ENCODE measurements at places on chromosomes 12 and 14.

- DNase-seq, result peak; percentile 49
These were observed 293.0 kb downstream of the BTG1 start for GRCh38 chr12:91852634-91853033.

DNA sequence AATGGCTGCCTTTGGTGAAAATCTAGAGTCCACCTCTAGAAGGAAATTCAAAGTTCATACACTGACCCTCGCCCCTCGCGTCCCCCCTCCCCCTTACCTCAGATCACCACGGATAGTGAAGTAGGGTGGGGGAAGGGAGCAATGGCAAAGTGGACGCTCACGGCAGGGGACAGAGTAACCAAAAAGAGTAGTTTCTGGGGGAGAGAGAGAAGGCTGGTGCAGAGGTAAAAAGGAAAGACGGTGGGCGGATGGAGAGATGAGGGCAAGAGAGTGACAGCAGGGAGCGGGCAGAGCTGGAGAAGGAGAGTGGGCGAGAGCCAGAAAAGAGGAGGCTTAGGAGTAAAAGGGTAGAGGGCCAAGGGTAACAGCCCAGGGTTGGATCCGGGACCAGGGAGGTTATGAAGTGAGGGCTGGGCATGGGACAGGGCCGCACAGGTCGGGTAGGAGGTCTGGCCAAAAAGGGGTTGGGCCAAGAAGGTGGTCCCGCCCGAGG is 423 bp downstream of the ALDH6A1 start:
- no peak for DNase-seq

DNA sequence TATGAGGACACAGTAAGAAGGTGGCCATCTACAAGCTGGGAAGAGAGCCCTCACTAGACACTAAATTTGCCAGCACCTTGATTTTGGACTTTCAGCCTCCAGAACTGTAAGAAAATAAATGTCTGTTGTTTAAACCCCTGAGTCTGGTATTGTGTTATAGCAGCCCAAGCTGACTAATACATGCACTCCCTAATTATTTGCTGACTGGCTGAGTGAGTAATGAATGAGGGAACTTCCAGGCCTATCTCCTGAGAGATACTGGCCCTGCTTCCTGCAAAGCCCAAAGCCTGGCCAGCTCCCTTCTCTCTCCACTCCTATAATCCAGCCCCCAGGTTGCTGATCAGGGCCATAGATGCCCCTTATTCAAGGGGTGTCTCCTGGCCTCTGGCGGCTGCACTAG is 120.0 kb upstream of the NOS1 start:
- no peak for DNase-seq

DNA sequence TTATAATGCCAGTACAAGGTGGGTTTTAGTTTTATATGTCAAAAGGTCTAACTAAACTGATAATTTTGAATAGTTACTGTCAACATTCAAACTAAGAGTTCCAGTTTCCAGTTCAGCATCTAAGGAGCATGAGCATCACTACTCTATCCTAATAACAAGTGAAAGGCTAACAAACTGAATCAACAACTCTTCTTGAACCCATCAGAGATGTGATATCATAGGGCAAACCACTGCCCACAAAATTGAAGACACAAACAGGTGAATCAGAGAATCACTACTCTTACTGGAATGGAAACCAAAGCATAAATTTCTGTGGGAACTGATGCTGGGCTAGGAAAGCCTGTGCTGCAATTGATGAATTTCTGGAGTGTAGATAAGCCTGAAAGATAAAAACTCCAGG is 140.7 kb upstream of the GRIP1 start:
- no peak for DNase-seq

DNA sequence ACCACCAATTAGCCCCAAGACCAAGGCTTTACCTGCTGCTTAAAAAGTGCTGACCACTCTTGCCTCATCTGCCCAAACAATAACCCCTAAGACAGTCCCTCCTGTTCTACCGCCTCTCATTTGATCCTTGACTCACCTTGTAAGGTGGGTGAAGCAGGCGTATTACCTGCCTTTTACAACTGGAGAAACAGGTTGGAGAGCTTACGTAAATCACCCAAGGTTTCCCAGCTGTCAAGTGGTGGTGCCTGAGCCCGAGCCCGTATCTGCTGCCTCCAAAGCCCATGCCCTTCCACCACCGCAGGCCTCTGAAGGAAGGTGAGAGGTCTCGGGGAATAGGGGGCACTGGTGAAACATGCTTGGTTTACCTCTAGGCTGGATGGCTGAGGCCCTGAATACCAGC is 36.6 kb downstream of the MAX start:
- no peak for DNase-seq

DNA sequence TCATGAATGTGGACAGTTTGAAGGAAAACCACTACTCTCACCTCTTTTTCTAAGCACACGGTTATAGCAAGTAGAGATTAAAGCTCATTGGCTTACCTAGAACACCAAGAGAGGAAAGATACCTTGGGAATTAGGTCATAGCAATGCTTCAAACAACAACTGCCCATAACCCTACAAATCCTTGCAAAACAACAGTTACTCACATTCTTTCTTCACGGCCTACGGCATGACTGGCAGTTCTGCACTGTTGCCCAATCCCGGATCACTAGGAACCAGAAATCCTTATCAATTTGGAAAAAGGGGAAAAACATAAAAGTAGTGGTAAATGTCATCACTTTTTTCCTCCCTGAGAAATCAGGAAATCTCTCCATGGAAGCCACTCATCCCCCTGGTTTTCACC is 9.6 kb upstream of the ISM2 start:
- DNase-seq, result no peak

DNA sequence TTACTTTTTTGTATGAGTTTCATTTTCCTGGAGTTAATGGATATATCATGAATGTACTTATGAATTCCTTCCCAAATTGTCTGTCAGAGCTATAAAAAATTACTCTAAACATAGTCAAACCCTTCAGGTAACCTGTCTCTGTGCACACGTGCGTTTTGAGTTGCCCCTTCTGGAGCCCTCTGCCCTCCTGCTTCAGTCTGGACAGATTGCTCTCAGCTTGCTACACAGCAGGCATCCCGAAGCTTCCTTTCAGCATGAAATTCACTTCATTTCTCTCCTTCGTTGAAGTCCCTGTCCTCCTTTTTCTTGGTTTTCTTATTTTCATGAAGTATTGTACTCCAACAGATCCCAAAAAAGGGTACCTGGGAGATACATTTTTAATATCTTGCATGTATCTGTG is 47.3 kb downstream of the FNTB start:
- no peak for DNase-seq

DNA sequence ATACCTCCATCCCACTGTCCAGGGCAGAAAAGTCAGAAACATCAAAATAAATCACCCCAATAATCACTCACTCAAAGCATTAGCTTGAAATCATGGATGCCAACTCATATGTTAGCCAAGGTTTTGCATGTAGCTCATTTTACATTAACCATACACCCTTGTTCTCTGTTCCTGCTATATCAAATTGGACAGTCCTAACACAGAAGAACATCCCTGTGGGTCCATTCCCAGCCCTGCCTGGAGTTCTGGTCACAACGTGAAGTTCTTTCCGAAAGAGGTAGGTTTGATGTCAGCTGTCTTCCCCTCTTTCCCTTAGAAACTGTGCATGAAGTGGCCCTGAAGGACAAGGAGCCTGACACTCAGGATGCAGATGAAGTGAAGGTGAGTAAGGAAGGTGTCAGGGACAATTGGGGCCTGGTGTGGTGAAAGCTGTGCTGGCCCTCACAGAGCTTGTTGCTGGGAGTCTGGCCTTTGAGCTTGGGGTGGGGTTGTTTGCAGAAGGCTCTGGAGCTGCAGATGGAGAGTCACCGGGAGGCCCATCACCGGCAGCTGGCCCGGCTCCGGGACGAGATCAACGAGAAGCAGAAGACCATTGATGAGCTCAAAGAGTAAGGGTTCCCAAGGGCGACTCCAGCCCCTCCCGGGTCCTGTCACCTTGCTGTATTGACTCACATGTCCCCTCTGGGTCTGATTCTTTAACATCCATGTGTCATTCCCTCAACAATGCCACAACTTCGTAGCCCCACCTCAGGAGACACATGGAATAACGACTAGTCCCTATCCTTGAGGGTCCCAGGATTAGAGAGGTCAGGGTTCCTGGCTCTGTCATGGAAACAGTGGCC is 15.0 kb upstream of the PIP4K2C start:
- no peak for DNase-seq

- no peak for DNase-seq
These were observed 2.6 kb downstream of the GPR68 start for GRCh38 chr14:91241863-91242262.

DNA sequence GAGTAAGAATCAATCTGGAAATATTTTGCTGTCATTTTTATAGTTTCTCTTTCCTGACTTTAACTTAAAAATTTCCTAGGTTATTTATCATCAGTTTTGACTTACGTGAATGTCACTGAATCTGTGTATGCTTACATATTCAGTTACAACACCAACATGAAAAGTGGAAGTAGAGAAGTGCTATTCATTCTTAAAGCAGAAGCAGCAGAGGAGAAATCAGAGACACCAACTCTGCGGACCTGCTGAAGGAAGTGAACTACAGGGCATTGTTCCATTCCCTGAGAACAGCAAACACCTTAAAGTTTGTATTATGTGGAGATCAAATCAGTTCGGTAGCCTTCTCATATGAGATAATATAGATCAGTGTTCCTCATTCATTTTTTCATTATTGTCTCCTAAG is 34.1 kb downstream of the RAD51B start:
- no peak for DNase-seq

DNA sequence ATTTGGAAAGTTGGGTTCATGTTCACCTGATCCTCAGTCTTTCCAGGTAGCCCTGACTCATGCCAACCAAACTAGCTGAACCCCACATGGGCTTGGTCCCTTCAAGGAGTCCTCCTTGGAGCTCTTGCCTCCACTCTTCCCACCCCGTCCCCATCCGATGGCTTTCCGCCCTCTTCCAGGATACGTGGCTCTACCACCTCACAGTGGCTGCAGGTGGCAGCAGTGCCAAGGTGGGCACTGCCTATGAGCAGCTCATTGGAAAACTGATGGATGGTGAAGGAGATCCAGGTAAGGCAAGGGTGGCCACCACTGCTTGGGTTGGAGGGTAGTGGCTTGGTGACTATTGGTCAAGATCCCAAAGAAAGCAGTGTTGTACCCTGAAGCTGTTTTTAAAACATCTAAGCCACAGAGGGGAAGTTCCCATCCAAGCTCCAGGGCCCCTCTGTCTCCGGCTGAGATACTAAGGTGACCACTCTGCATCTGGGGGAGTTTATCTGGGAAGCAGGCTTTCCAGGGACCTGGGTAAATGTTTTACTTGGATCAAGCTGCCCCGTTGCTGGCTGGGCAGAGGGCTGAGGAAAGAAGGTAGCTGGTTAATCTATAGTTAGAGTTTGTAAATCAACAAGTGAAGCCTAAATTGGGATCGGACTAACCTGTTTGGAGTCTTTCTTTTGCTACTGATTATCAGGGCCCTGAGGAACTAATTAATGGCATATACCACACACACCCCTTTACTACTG is 23.7 kb downstream of the PIGH start:
- DNase-seq, result no peak

GRCh38 chr12:69897744-69898143 is 72.7 kb downstream of the MYRFL start:
- DNase-seq, result no peak

DNA sequence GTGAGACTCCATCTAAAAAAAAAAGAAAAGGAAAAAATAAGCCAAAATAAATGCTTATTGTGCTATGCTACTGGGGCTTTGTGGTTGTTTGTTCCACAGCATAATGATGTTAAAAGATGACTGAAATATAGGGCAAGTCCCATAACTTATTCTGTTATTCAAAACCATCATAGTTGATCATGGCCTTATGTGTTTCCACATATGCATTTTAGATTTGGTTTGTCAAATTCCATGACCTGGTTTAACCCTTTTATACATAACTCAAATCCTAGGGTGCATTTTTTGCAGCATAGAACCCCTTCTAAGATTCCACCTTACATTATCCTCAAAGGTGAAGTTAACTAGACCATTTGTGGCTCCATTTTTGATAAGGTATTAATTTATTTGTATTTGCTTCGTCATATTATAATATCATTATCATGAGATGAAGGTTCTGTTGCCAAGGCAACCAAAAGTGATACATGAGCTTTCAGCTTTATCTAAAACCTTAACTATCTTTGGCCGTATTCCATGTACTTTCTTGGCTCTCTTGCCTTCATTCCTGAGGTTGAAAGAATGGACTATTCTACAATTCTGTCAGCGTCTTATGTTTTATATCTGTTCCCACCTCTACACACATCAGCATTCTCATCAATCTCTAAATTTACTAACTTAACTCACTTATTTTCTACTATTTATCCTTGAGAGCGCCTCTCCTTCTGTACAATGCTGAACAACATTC is 138.7 kb upstream of the DYRK2 start:
- no peak for DNase-seq

GRCh38 chr14:77378701-77379100 is 1.5 kb downstream of the SAMD15 start:
- DNase-seq, result no peak

GRCh38 chr12:21248679-21249078 is 86.0 kb downstream of the SLCO1A2 start:
- no peak for DNase-seq

DNA sequence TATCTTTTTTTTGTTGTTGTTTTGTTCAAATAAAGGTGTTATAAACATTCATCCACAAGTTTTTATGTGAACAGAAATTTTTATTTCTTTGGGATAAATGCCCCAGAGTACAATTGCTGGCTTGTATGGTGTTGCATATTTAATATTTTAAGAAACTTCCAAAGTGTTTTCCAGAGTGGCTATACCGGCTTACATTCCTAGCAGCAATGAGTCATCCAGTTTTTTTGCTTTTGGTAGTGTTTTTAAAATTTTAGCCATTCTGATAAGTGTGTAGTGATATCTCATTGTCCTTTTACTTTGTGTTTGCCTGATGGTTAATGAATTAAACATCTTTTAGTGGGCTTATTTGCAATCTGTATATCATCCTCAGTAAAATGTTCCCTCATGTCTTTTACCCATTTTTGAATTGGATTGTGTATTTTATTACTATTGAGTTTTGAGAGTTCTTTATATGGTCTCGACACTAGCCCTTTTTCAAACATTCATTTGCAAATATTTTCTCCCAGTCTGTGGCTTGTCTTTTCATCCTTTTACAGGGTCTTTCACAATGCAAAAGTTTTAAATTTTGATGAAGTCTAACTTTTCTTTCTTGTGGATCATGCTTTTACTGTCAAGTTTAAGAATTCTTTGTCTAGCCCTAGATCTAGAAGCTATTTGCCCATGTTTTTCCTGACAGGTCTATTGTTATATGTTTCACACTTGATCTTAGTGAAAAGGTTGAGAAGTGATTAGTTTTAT is 29.5 kb downstream of the PPP4R4 start:
- DNase-seq, result no peak

Measured in NCI-H1930 (cell line).